Neural crest cell (in vitro differentiated cells): ENCODE measurements at places on chromosomes 4 and X. TPM values are rescaled to one million over a fixed set of nuclear protein-coding genes. Genes with fewer than 3 reads are reported as not detected.

Gene CLNK
- total RNA-seq = not detected in 2 replicates

Gene CASP3
- 39.6 and 46.8 TPM in 2 replicates for total RNA-seq

Gene ARMCX1
- 30.0 and 30.6 TPM in 2 replicates for total RNA-seq

Gene GAGE12G
- not detected in 2 replicates for total RNA-seq

Gene NFKB1
- total RNA-seq = 19.1 and 24.6 TPM in 2 replicates

Gene NDNF
- total RNA-seq = 23.9 and 25.4 TPM in 2 replicates

Gene ANXA10
- not detected in 2 replicates for total RNA-seq

Gene KCND1
- total RNA-seq = 1.2 TPM in 2 replicates

Gene SSX3
- not detected in 2 replicates for total RNA-seq

DNA sequence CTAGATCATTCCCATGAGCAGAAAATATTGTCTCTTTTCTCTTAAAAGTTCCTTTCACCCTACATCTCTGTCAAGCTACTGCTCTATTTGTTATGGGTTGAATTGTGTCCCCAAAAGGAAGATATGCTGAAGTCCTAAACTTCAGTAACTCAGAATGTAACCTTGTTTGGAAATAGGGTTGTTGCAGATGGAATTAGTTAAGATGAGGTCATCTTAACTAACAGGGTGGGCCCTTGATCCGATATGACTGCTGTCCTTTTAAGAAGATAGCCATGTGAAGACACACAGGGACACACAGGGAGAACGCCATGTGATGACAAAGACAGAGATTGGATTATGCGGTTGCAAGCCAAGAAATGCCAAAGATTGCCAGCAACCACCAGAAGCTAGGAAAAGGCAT is 12.8 kb upstream of the SLC39A8 start:
- DNase-seq = no peak

DNA sequence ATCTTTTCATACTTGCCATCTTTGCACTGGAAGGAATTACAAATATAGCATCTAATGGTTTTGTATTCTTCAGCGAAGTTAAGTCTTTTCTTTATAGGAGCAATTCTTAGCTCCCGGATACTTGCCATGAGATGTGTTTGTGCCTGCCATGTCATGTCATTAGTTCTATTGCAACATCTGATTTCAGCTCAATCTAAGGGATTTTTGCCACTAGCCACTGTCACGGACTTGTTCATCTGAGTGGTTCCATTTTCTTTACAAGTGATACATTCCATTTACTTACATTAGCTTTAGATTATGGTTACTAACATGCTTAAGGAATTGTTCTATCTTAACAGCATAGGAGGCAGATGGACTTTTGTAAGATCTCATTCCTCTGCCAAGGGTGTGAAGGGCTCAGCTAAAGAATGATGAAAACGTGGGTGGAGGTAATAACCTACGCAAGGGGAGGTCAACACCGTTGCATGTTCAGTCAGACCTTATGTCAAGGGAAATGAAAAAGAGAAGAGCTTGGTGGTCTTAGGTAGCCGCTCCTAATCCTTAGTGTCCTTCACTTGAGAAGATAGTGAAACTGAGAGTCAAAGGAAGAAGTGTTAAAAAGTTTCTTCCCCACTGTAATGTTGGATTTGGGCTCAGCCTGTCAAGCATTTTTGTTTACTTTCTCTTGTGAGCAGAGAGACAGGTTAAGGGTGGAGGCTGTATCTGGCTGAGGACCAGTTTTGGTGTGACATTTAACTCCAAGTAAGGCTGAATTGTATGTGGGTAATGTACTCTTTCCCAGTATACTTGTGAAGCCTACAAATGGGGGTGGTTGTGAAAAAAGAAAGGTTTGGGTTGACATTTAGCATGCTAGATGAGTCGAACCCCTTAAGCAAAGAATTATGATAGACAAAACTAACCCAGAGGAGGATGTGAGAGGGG is 3.6 kb upstream of the KLHL2 start:
- DNase-seq = no peak

DNA sequence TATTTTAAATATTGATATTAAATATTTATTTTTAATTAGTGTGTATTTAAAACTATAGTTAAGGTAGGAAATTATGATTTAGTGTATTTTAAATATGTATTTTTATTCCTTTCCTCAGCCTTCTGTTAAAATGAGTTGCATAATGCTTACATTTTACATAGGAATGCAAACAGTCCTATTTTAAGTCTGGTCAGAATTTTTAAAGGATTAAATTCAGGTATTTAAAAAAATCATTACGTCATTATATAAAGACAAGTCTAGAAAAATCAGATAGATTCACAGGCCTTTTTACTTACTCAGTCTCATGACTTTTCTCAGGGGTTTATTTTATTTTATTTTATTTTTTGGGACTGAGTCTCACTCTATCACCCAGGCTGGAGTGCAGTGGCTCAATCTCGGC is 50.4 kb upstream of the RPA4 start:
- DNase-seq = no peak

GRCh38 chr4:115323106-115323707 is 209.8 kb upstream of the NDST4 start:
- no peak for DNase-seq

- DNase-seq = no peak
Observed at GRCh38 chr4:174396599-174397110, 112.9 kb downstream of the CEP44 start.

- no peak for DNase-seq
Observed at GRCh38 chrX:144219035-144219434, 335.2 kb downstream of the UBE2NL start.

- no peak for DNase-seq
Observed at GRCh38 chr4:139153411-139154133, 23.4 kb downstream of the ELF2 start.

DNA sequence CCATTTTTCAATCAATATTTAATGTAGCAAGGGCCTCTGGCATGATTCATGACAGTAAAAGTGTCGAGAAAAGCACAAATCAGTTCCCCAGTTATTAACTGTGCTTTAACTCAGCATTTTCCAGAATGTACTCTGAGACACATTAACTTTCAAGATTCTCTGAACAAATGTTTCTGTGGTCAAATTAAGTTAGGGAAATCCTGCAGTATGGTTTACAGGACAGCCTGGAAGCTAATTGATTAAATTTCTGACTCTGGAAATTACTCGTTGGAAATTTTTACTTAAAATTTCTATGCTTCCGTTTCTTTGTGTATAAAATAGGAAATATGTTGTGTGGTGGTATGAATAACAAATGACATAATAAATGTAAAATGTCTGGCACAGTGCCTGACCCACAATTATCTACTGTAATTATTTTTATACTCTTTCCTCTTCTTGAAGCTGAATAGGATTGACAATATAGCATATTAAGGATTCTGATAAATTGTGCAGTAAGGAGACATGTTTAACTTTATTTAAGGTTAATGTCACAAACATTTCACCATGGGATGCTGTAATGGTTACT is 33.7 kb downstream of the STK32B start:
- DNase-seq = no peak

DNA sequence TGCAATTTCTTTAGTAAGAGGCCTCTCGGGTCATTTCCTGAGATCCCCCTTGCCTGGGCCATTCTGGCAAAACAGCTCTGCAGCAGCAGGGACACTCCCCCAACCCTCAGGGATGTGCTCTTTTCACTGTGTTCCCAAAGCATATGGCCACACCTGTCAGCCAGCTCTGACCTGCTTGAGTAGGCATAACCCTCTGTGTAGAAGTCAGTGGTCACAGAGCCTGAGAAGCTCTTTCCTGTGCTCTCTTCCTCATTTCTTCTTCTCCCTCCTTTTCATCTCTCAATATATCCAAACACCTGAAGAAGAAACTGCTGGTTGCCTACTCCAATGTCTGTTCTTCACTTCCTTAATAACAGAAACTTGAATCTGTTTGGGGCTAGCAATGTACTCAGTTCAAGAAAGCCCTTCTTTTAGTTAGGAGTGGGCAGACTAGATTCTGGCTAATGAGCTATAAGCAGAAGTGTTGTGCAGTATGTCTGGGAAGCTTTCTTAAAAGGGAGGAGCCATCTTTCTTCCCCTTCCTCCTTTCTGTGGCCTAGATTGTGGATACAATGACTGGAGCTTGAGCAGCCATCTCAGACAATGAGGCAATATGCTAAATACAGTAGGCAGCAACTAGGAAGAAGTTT is 73.3 kb downstream of the PRPS1 start:
- DNase-seq = no peak

GRCh38 chr4:76989391-76990061 is 40.0 kb downstream of the SEPTIN11 start:
- no peak for DNase-seq

DNA sequence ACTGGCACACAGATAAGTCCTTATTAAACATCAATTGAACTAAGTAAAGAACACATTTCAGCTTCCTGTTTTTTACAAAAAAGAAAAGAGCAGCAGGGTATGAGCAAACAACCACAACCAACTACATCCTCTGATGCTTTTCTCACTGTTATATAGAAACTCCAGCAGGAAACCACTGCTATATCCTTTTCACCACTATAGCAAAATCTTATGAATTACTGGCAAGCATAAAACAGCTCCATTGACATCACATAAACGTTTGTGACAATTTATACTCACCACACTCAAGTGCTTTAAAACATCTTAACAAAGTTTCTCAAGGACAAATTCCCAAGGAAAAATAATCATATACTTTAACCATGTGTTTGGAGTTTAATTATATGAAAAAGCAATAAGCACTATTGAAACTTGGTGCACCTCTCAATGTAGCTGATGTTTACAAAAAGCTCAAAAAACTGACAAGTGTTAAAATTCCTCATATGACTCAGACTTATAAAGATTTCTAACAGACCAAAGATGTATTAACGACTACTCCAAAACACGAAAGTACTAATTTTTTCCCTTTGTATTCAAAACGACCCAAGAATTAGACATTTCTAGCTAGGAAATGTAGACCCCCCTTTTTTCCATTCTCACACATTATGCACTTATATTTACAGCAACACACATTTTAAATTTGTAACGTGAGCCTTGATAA is 12.9 kb downstream of the GPRIN3 start:
- DNase-seq = no peak

GRCh38 chrX:69387567-69388487 is 116.3 kb upstream of the NALF2 start:
- peak; percentile 78 for DNase-seq

- DNase-seq = no peak
Observed at GRCh38 chr4:83866834-83867621, 331.1 kb downstream of the GPAT3 start.

DNA sequence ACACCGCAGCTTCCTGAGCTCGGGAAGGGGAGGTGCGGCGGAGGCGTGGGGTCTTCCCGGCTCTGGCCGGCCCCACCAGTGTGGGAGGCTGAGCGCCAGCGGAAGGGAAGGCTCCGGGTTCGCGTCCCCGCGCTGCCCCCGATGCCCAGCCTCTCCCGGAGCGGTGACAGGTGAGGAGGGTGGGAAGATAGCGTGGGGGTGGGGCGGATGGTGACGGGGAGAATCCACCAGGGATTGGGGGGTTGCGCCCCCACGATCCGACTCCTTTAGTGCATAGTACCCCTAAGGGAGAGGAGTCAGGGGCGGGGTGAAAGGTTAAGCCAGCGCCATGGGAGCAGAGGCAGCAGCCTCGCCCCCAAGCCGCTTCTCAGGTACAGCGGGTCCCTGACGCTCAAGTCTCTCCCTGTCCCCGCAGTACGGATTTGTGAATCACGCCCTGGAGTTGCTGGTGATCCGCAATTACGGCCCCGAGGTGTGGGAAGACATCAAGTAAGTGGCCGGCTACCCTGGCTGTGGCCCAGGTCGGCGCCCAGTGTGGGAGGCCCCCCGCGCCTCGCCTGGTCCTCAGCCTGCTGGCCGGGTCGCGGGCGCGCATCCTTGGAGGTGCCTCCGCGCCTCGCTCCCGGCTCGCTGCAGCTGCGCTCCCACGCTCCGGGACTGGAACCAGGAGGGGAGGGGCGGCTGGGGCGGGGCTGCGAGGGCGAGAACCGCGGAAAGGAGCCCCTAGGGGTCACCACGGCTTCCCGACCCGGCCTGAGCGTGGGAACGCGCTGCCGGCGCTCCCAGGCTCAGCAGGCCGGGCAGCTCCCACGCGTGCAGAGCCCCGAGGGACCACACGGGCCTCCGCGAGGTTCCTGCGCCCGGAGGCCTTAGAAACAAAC is 791 bp downstream of the GUCY1B1 start:
- peak; percentile 50 for DNase-seq

DNA sequence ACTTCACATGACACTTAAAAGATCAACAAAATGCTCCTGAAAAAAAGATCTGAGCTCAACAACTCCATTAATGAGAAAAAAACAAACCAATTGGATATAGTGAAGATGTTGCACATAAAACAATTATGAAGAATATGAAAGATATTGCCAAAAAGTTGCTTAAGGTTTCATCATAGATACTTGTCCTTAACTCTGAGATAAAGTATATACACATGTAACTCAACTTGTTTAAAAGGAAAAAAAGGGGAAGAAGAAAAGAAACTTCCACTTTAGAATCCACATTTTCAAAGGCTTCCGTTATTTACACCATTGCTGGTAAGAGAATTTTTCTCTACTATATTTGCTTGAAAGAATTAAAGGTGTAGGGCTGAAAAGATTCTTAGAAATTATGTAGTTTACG is 2.7 kb downstream of the AFAP1 start:
- no peak for DNase-seq

- DNase-seq = no peak
Observed at GRCh38 chr4:1611501-1611870, 72.6 kb downstream of the FAM53A start.

DNA sequence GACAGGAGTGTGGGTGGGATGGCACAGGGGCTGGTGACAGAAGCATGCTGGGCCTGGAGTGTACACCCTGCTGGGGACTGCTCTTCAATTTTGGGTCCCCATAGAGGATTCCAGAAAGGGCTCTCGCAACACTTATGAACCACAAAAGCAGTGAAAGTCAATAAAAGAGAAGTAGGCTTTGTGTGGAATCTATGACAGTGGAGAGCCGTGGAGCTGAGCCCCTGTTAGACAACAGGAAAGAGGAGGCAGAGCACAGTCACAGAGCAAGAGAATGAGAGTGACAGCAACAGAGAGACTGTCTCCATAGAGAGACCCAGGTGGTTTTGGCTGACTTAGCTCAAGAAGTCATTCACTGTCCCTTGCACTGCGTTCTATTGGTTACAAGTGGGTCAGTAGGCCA is 135.1 kb upstream of the ATP6AP2 start:
- DNase-seq = no peak

GRCh38 chrX:135591871-135592270 is 71.4 kb downstream of the INTS6L start:
- no peak for DNase-seq

- DNase-seq = no peak
Observed at GRCh38 chrX:114272096-114272686, 311.7 kb upstream of the HTR2C start.

GRCh38 chr4:139749835-139750498 is 84.3 kb downstream of the MGST2 start:
- no peak for DNase-seq

DNA sequence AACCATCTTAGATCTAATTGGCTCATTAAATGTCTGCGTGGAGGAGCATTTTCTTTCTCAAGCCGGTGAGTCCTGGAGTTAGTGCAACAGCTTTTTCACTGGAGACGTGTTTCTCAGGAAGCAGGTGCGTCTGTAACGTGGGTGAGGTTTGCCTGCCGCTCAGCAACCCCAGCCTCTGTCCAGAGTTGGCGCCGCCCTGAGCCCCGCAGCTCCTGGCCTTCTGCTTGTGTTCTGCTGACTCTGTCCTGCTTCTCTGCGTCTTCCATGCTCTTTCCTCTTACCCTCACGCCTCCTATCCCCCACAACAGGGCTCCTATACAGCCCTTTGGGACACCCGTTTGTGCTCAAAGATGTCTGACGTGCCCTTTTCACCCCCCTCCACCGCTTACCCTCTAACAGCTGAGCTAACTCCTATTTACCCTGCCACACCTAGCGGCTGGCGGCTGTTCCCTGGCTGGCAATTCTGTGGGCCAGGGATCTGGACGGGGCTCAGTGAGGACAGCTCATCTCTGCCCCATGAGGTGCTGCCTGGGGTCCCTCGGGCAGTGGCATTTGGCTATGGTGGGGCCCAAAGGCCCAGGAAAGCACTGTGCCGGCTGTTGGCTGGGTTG is 18.8 kb downstream of the DOK7 start:
- no peak for DNase-seq
